CMK (cell line): ENCODE measurements at places on chromosomes 5 and 9.

GRCh38 chr5:175088963-175089362, 355.0 kb downstream of the DRD1 start:
- no peak for DNase-seq

- no peak for DNase-seq
These were observed 1758.8 kb upstream of the WWC1 start for GRCh38 chr5:166532456-166533220.

GRCh38 chr5:6745706-6746222, 32.5 kb downstream of the TENT4A start:
- no peak for DNase-seq

DNA sequence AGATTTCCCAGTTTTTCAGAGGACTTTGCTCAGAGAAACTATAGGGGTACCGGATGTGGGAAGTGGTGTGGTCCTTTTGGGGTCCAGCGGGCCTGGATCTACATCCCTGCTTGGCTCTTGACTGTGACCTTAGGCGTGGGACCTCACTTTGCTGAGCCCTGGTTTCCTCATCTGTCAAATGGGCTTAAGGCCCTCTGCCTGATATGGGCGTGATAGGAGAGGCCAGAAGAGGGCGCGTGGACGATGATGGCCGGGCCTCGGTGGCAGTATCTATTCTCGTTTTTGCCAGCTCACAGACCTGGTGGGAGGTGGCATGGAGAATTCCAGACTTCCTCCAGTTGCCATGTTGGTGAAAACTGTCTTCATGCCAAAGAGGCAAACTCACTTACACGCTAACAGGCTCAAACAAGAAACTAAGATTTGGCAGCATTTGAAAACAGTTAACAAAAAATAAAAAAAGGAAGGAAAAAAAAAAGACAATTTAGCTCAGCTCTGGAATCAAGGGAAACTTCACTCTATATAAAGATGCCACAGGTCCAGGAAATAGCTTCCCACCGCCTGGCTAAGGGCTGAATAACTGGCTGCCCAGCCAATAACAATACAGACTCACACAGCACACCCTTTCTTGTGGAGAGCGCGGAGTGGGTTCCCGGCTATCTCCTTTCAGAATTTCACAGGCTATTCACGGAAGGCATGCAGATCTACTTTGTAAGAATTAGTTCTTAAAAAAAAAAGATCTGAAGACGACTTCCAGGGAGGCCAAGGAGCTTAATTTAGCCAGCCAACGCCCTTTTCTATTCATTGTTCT, 1.7 kb downstream of the SH3PXD2B start:
- no peak for DNase-seq

DNA sequence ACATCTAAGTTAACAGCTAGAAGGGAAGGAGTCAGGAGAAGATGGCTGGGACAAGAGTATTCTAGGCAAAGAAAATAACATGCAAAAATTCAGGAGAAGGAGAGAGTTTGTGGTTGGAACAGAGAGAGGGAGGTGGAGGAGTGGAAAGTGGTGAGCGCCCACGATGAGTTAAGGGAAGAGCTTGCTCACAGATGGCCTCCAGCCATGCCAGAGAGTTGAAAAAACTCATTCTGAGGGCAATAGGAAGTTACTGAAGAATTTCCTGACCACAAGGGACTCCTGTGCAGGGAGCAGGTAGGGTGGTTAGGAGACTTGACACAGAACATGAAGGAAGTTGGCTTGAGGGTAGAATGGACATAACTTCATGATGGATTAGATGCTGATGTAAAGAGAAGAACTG, 159.7 kb downstream of the DOCK2 start:
- DNase-seq, result peak; percentile 8

DNA sequence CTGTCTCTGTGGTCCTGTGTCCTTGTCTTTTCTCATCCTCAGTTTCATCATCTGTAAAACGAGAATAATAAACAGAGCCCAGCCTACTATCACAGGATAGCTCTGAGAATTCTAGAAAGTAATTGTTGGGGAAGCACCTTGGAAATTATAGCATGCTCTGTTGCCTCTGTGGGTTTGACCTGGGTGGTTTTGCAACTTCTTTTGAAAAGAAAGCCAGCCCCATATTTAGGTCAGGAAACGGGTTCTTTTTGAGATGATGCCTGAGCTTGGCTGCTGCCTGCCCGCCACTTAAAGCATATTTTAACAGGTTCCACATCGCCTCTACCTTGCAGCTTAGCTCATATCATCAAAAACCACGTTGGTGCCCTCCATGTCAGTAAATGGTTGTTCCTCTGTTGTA, 111.1 kb downstream of the TLR4 start:
- no peak for DNase-seq

- DNase-seq, result no peak
These were observed 28.7 kb downstream of the ANKRD34B start for GRCh38 chr5:80541392-80541791.

- DNase-seq, result no peak
These were observed 3.8 kb downstream of the ADRB2 start for GRCh38 chr5:148830211-148830610.

DNA sequence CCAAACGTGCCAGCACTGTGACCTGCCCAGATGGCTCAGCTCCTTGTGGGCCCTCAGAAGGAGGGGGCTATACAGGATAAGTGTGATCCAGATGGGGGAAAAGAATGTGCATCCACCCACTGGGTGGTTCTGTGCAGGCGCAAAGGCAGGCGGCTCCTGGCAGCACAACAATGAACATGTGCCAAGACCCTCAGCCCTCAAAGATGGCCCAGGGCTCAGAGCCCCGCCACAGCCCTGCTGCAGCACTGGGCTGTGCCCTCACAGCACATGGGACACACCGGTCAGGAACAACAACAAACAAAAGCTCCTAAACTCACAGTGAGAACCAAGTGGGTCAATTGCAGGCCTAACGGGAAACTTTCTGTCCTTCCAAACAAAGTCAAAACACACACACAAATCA, 4.7 kb downstream of the SEMA4D start:
- no peak for DNase-seq

DNA sequence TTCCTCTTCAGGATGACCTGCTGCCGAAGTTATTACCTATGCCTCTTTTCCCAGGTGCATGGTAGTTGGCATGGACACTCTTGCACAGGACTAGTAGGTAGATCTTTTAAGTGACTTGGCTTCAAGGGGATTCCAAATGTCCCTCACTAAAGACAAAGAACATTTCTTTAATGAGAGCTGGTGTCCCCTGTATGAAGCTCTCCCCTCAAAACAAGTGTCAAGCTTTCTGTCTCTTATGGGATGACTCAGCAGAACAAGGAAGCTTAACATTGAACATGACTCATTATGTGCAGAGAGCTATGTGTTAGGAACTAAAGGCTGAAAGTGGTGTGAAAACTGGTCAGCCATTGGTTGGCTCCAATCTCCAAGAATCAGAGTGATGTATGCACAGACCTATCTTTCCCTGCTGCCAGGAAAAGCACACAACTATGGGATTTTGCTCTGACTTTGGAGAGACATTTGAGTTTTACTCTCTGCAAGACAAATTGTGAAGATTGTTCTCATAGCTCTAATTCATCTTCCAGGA, 120.5 kb downstream of the PRDM6 start:
- peak; percentile 20 for DNase-seq

DNA sequence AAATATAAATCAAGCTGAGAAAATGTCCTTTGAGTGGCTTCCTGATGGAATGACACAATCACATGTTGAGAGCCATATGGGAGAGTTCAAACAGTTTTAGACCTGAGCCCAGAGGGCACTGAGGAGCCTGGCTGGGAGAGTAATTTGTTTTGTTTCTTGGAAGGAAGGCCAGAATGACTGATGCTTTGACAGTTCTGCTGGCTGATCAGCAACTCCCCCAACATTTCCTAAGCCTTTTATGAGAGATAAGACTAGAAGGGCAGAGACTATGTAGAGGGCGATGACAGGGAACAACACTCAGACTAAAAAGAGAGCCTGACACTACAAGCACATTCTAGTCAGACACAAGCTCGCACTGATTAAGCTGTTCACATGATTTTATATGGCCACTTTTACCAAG, 169.2 kb downstream of the COX7C start:
- peak; percentile 7 for DNase-seq

GRCh38 chr9:37899041-37899440, 4.9 kb downstream of the SLC25A51 start:
- DNase-seq, result no peak

- DNase-seq, result no peak
These were observed 33.7 kb downstream of the HAVCR1 start for GRCh38 chr5:157025093-157025698.

DNA sequence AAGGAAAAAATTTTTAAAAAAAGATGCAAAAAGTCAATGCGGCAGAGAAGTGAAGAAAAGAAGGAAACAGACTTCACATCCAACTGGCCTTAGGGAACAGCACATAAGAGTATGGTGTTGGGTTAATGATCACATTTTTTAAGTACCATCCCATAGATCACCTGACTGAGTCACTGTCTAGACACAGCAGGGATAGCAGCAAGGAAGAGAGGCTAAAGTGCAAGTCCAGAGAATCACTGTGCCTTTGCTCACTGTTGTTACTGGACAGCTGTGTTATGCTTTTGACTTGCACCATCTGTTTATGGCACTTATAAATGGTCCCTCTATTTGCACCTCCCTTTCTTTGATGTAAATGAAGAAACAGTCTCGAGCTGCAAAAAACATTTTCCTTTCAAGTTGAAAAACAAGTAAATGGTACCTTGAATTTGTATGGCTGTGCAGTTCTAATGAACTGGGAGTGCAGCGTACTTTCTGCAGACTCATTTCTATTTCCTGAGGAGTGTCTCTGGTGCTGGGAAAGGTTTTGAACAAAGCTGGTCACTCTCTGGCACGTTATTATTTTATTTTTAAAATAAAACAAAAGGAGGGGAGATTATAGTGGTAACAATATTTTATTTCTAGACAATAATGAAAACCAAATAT, 84.2 kb downstream of the TRPM6 start:
- no peak for DNase-seq

- DNase-seq, result no peak
These were observed 1.3 kb downstream of the QSOX2 start for GRCh38 chr9:136244122-136244968.

DNA sequence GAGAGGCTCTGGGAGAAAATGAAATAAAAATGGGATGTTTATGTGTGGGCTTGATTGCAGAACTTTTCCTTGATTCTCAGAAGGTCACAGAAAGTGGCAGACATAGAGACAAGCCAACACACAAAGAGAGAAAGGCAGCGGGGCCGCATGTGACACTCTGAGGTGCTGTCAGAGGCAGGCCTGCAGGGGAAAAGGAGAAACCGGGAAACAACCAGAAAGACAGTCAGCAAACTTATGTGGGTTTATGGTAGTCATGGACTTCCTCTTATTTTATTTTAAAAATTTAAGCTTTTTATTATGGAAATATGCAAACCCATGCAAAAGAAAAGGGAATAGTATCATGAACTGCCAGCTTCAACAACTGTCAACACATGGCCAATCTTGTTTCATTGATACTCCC, 16.3 kb upstream of the IGFBPL1 start:
- DNase-seq, result no peak

DNA sequence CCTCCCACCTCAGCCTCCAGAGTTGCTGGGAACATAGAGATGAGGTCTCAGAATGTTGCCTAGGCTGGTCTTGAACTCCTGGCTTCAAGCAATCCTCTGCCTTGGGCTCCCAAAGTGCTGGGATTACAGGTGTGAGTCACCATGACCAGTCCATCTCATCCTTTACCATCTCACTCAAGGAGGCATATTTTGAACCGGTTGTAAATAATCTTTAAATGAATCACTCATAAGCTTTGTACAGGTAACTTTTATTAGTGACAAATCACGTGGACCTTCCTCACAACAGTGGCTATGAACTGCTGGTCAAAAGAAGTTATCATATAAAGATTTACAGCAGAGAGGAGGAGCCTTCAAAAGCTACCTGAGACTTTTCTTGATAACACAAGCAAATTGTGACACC, 70.7 kb downstream of the RFK start:
- DNase-seq, result no peak

- no peak for DNase-seq
These were observed 17.4 kb downstream of the C9orf153 start for GRCh38 chr9:86242071-86242470.

DNA sequence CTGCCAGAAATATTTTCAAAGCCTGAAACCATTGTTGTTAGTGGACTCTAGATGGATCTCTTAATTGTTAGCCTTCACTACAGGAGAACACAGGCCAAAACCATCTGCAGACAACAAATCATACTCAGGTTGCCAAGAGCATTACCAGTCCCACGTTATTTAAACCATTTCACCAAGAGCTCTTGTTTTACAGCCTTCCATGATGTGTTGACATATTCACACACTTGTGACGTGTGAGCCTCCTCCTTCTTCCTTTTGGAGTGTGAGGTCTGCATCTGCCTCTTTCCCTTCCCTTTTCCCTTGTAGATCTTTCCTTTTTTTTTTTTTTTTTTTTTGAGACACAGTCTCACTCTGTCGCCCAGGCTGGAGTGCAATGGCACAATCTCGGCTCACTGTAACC, 279.0 kb downstream of the AUH start:
- DNase-seq, result no peak

DNA sequence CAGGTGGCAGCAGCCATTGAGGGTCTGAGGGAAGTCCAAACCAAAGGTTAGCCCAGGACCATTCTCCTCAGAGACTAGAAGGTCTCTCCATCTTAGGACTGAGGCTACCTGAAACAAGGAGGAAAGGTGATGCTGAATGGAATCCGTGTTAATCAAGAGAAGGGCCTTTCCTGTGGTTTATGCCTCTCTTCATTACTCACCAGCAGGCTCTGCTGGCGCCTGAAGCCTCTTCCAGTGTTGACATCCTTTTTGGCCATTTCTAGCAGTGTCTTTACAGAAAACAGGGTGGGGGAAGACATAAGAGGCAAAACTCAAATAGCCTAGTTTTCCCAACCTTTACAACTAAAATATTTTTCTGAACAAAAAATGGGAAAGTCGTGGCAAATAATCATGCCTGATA, 98.0 kb downstream of the ENC1 start:
- no peak for DNase-seq

- DNase-seq, result no peak
These were observed 68.7 kb upstream of the SIMC1 start for GRCh38 chr5:176169393-176170063.

GRCh38 chr5:148665431-148665830, 11.1 kb upstream of the HTR4 start:
- no peak for DNase-seq

- DNase-seq, result no peak
These were observed 7.4 kb upstream of the PPP3R2 start for GRCh38 chr9:101601904-101602765.

DNA sequence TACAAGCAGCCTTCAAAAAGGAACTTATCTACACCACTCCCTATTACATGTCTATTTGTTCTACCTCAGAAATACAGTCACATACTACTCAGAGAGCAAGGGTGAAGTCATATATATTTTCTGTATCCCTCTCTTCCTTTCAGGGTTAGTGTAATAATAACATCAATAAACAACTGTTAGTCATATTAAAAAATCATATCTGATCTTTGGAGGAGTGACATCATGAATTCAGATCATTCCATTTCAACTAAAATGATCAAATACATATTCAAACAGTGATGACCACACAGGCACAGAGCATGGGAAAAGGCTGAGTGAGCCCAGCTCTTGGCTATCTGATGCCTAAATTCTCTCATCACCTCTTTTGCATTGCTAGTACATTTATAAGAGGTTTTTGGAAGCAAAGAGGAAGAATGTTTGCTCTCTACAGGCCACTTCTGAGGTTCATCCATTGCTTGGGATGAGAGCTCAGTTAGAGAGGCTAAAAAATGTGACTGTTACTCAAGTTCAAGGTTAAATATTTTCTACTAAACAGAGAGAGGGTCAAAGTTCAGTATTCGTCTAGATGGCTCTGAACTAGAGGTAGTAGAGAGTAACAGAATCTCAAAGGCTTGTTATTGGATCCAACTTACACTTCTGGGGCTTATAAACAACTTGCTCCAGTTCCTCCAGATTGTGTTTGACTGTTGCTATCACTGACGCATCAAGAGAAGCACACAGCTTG, 39.0 kb downstream of the RIGI start:
- no peak for DNase-seq
